ENCODE measurements at places on chromosomes 3 and 15.
A peak's percentile ranks its signal among the peaks of the same experiment; 100 is the strongest.

DNA sequence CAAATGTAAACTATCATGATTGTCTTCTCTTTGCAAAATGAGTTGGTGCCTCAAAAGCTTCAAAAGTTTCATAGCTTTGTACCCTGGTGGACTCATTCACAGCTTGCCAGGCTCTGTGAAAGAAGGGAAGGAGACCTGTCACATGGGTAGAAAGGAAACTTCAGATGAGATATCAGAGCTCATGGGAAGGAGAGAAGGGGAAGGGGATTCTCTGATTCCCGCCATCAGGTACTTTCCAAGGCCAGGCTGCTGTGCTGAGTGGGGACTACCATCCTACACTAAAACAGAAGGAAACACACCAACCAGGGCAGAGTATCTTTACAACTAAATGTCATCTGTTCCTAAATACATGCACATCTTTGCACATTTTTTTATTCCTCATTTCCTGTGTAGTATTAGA, 9.2 kb downstream of the ILDR1 start:
- DNase-seq = no peak

GRCh38 chr15:59936741-59937140, 67.4 kb upstream of the FOXB1 start:
- no peak for DNase-seq

GRCh38 chr3:133838916-133839800, 33.5 kb downstream of the SRPRB start:
- peak; percentile 11 for DNase-seq

DNA sequence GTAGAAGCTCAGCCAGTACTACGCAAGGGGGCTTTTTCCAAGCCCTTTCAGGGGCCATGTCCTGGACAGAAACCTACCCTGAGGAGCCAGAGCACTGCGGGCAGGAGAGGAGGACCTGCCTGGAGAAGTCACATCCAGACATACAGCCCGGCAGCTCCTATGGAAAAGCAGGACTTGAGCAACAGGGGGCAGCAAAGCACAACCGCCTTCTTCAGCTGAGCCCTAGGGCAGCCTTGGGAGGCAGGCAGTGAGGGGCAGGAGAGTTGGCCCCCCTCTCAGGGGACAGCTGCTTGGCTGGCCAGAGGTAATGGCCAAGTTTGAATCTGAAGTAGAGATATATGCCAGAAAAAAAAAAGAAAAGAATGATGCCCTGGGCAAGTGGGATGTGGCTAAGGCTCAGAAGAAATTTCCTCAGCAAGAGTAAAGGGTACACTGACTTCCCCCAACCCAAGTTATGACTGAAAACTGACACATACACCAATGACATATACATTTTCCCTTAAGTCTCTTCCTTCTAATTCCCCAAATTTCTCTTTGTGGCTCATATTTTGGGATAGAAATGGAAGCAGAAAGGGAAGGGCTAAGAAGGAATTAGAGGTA, 56.9 kb downstream of the CYP19A1 start:
- peak; percentile 68 for DNase-seq

GRCh38 chr15:52227456-52227855, 36.3 kb upstream of the GNB5 start:
- DNase-seq = peak; percentile 60

DNA sequence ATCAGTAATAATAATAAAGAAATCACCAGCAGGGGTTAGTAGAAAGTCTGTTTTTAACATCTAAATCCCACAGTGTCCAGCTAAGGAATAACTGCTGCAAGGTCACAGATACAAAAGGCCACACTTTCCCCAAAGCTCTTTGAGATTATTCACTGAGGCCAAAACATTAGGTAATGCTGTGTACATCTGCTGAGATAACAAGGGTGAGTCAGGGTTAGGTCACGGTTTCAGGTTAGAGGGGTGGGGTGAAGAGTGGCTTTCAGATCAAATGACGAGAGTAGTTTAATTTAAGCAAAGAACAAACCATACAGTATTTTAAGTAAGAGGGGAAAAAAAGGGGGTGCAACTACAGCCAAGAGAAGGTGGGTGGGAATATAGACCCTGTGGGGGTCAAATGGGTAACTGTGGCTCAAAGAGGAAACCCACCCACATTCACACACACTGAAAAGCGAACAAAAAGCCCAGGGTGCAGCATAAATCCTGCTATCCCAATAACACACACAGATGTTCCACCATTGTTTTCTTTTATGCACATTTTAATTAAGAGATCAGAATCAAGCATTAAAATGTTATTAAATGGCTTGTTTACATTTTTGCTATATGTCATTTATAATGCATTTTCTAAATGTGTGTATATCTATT, 412.9 kb downstream of the TIGIT start:
- DNase-seq = no peak

DNA sequence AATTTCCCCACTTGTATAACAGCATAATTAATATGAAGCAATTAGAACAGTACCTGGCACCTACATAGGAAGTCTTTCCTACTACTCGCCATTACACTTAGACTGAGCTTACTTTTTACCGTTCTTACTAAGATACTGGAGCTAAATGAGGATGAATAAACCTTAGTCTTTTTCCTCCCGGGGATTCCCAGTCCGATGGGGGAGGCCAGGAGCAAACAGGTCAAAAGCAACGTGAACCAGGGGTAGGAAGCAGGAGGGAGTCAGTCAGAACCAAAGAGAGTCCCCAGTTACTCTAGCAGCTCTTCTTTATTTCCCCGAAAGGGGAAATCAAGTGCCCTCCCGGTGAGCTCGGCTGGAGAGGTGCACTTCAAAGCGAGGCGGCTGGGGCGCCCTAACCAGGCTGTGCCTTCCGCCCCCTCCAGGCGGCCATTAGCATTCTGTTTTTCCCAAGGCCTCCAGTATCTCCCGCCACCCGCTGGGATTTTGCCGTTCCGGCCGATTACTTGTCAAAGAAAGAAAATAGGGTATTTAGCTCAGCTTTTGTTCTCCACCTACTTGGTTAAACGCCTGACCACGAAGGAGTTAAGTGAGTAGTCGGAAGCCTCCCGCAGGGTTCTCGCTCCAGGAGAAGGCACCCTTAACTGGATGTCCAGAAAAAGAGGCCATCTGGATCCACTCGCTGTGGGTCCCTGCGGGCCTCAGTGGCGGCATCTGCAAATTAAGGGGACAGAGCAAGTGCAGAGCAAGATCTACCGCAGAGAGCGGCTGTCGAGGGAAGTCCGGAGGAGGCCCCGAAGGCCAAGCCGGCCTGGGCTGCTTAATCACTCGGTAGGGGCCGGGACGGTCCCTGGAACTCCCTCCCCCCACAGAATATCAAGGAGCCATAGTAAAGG, 6.3 kb upstream of the EOMES start:
- no peak for DNase-seq

- no peak for DNase-seq
Measured at GRCh38 chr3:71045917-71046282, 537.6 kb downstream of the FOXP1 start.

- peak; percentile 71 for DNase-seq
Measured at GRCh38 chr15:65245096-65245856, 34.0 kb upstream of the CILP start.

- no peak for DNase-seq
Measured at GRCh38 chr15:86772369-86773059, 692.8 kb downstream of the AGBL1 start.

- DNase-seq = no peak
Measured at GRCh38 chr3:183378008-183378407, 50.4 kb downstream of the MCF2L2 start.

DNA sequence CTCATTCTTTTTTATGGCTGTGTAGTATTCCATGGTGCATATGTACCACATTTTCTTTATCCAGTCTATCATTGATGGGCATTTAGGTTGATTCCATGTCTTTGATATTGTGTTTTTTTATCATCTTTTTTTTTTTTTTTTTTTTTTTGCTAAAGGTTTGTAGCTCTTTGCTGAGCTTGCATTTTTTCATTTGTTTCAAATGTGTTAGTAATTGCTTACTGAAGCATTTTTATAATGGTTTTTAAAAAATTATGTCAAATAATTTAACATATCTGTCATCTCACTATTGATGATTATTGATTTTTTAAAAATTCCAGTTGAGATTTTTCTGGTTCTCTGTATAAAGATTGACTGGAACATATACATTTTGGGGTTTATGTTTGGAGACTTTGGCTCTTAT, 934.6 kb downstream of the TUSC7 start:
- DNase-seq = no peak

GRCh38 chr3:129429080-129429451, 630 bp upstream of the EFCAB12 start:
- DNase-seq = no peak

- no peak for DNase-seq
Measured at GRCh38 chr15:80562846-80563245, 132.3 kb upstream of the ABHD17C start.

GRCh38 chr3:158447408-158447807, 123.6 kb upstream of the MLF1 start:
- no peak for DNase-seq

- no peak for DNase-seq
Measured at GRCh38 chr3:5390936-5391625, 203.6 kb downstream of the EDEM1 start.

GRCh38 chr15:76336254-76337058, at the start of gene ISL2:
TSS of gene ISL2 (plus strand) at chr15:76336773. CDS start at chr15:76336884, 111 bp downstream.
- peak; percentile 69 for DNase-seq

DNA sequence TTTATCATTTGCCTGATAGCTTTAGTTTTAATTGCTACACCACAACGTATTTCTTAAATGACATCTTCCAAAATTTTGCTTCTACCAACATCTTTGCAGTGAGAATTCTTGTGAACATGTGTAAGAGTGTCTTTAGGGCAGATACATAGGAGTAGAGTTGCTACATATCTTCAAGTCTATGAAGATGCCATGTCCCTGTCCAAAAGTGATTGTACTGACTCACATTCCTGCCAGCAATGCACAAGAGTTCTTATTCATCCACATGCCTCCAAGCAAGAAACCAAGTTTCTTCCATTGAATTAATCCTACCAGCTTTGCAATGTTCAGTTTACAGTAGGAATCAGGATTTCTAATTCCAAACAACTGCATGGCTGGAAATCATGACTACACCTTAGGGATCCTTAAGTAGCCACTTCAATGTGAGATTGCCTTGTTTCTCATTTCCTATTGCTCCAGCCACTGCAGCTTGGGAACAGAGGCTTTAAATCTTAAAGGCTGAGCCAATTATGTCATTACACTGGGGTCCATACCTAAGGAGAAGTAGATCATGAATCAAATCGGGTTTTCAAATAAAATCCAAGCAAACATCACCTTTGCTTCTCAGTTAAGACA, 44.5 kb downstream of the BCL2L10 start:
- no peak for DNase-seq

- no peak for DNase-seq
Measured at GRCh38 chr3:56823984-56824703, 22.4 kb upstream of the ARHGEF3 start.

- DNase-seq = no peak
Measured at GRCh38 chr3:37030588-37030987, 37.3 kb downstream of the MLH1 start.

- DNase-seq = no peak
Measured at GRCh38 chr3:140146668-140147067, 211.7 kb downstream of the CLSTN2 start.

- no peak for DNase-seq
Measured at GRCh38 chr3:52857133-52857532, 22.3 kb upstream of the MUSTN1 start.

- no peak for DNase-seq
Measured at GRCh38 chr15:37902126-37902525, 32.3 kb upstream of the TMCO5A start.

- no peak for DNase-seq
Measured at GRCh38 chr3:126773783-126774182, 69.7 kb downstream of the CHCHD6 start.

DNA sequence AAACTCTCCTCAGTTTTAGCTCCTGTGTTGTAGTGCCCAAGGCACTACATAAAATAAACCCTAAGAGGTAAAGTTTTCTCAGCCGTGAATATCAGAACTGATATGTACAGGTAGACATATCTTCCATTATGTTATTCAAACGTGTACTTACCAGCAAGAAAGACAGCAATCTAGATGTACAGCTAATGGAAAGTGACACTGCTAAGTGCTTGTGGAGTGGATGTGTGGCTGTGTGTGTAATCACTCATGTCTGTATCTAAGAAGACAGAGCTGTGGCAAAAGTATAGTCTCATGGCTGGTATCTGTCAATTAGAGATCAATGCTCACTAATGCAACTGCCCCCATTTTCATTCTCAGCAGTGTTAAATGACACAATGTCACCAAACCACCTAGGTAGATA, 101.3 kb downstream of the FMN1 start:
- no peak for DNase-seq

DNA sequence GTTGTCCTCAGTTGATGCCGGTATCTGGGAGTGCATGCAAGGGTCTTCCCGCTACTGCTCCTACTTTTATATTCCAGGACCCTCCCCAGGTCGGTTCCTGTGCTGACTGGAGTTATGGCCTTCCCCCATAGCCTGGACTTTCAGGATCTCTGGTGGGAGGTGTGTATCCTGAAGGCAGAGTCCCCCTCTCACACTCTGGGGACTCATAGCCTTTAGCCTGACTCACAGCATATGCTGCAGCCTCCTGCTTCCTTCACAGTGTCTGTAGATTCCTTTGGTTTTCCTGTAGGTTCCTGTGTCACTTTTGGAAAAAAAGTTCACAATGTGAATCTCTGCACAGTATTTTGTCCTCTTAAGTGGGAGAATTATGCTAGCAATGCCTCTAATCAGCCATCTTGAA, 180.6 kb upstream of the RBMS3 start:
- no peak for DNase-seq

DNA sequence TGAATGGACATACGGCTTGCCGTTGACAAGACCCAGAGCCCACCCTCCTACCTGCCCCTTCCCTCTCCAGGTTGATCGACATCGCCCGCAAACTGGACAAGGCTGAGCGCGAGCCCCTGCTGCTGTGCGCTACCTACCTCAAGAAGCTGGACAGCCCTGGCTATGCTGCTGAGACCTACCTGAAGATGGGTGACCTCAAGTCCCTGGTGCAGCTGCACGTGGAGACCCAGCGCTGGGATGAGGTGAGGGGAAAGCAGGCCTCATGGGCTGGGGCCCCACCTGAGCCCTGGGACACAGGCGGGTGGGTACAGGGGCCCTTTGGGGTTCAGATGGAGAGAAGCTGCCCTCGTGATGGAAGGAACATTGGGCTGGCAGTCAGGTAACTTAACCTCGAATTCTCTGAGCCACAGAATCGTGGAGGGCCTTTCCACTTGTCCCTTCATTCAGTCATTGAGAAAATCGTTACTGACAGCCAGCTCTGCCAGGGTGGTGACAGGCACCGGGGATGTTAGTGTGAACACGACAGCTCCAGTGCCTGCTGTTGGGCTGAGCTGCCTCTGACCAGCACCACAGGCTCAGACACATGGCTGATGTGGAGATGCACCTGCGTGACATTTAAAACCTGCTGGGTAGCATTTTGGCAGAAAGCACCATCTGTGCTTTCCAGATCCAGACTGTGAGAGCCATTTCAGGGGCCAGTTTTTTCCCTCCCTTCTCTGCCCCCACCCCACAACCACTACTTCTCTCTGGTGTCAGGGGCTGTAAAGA, 25.6 kb upstream of the RHO start:
- no peak for DNase-seq

- DNase-seq = peak; percentile 43
Measured at GRCh38 chr3:46860017-46860809, 3.0 kb downstream of the MYL3 start.

DNA sequence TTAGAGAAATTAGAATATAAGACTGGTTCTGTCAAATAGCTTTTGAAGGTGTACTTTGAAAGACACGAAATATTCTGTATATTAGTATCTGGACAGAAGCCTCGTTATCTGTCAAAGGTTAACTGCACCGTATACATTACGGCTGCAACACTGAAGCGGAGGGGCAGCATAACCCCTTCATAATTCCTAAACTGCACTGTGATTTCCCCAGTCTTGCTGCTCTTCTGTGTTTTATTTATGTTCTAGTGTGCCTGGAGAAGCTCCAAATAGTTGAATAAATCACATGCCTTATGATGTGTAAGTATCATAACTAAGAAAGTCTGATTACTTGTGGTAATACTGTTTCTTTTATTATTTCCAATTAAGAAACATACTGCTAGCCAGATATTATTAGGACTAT, 285.7 kb upstream of the ROBO2 start:
- DNase-seq = no peak

Data from right forelimb (tissue), 1 donor.